ENCODE measurements at places on chromosomes 12 and 14. TPM values are rescaled to one million over a fixed set of nuclear protein-coding genes. Genes with fewer than 3 reads are reported as not detected.

The MARCHF9 gene
- total RNA-seq: 8.9 TPM

The RHEBL1 gene
- 1.3 TPM for total RNA-seq

The EVL gene
- 66.4 TPM for total RNA-seq

The LTBP2 gene
- total RNA-seq: 14.4 TPM

The SLCO1B1 gene
- not detected for total RNA-seq

The RPGRIP1 gene
- total RNA-seq: 1.1 TPM

The KCNH3 gene
- total RNA-seq: 7.9 TPM

The DEPDC4 gene
- 5.1 TPM for total RNA-seq

The PTPN21 gene
- total RNA-seq: 42.0 TPM

The ANHX gene
- total RNA-seq: not detected

The AVPR1A gene
- total RNA-seq: 38.7 TPM

The MYF5 gene
- total RNA-seq: 6.3 TPM

The NRIP2 gene
- total RNA-seq: 8.4 TPM

The TOMM20L gene
- not detected for total RNA-seq

The MYO1H gene
- total RNA-seq: 0.53 TPM

The CD69 gene
- total RNA-seq: 14.5 TPM

The KRT6C gene
- not detected for total RNA-seq

The CPNE6 gene
- total RNA-seq: not detected

The LRRK2 gene
- 42.7 TPM for total RNA-seq

The OSBPL8 gene
- 108 TPM for total RNA-seq

The ALG10 gene
- 19.8 TPM for total RNA-seq

The DAO gene
- total RNA-seq: 0.53 TPM

The KRT72 gene
- not detected for total RNA-seq

The FOXA1 gene
- 3.2 TPM for total RNA-seq

The SIRT4 gene
- 6.3 TPM for total RNA-seq

The KRT2 gene
- total RNA-seq: not detected

The RIMBP2 gene
- total RNA-seq: 21.4 TPM

The KRT8 gene
- 177 TPM for total RNA-seq

Data from metanephros (tissue), 2 donors.